CD4-positive, alpha-beta T cell treated with Interferon alpha-2 for 1 hour (primary cell): ENCODE measurements at places on chromosomes 16 and 17.

DNA sequence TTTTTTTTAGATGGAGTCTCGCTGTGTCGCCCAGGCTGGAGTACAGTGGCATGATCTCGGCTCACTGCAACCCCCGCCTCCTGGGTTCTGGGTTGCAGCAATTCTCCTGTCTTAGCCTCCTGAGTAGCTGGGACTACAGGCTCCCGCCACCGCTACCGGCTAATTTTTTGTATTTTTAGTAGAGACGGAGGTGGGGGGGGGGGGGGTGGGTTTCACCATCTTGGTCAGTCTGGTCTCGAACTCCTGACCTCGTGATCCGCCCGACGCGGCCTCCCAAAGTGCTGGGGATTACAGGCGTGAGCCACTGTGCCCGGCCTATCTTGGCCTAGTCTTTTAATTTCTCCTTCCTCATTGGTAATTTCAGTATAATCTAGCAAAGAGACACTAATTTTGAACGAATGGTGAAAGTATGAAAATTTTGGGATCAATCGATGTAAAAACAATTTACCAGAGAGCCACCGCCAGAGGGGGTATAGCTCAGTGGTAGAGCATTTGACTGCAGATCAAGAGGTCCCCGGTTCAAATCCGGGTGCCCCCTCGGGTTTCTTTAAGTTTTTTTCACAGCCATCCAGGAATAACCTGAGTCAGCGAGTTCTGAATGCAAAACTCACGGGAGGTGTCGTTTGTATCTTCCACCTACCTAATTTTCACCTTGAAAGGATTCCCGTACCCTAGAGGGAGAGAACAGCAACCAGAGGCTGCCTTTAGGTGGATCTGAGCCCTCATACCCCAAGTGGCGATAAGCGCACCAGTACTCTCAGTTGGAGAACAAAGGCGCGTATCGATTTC lies 2.5 kb upstream of the LASP1 start:
- peak; percentile 78 for DNase-seq

DNA sequence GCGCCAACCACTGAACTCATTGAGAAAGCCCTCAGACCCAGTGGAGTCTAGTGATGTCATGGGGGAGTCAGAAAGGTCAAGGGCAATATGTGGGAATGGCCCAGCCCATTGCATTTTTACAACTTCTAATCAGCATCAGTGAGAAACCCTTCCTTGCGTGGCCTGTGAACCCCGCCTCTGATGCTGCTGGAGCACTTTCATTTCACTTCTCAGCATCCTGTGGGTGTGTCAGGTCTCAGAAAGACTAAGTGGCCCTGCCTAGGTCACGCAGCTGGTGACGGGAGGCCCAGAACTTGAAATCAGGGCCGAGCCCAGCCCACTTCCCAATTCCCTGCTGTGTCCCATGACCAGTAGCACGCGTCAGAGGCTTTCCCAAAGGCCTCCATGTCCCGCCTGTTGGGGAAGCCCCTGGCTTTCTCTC lies 6.1 kb downstream of the DNAI2 start:
- DNase-seq: peak; percentile 89

DNA sequence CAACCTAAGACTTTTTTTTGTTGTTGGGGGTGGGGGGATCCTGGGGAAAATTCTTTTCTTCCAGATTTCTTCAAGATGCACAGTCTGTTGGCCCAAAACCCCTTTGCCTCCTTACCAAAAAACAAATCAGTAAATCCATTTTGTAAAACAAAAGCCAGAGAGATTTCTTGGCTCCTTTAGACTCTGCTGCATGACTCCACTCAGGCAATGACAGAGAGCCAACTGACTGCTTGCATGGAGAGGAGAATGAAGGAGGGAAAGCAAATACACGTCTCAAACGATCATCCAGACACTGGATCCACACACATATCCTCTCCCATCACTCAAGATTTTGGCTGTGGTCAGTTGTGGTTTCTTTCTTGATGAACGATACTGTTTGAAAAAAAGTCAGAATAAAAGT lies 13.8 kb downstream of the COPRS start:
- DNase-seq: no peak

GRCh38 chr16:29972500-29972899 lies 1.2 kb upstream of the TAOK2 start:
- DNase-seq: no peak

GRCh38 chr17:43644081-43644480 lies 17.6 kb downstream of the MEOX1 start:
- no peak for DNase-seq

GRCh38 chr16:2964475-2965336 lies 631 bp downstream of the KREMEN2 start:
- peak; percentile 76 for DNase-seq

DNA sequence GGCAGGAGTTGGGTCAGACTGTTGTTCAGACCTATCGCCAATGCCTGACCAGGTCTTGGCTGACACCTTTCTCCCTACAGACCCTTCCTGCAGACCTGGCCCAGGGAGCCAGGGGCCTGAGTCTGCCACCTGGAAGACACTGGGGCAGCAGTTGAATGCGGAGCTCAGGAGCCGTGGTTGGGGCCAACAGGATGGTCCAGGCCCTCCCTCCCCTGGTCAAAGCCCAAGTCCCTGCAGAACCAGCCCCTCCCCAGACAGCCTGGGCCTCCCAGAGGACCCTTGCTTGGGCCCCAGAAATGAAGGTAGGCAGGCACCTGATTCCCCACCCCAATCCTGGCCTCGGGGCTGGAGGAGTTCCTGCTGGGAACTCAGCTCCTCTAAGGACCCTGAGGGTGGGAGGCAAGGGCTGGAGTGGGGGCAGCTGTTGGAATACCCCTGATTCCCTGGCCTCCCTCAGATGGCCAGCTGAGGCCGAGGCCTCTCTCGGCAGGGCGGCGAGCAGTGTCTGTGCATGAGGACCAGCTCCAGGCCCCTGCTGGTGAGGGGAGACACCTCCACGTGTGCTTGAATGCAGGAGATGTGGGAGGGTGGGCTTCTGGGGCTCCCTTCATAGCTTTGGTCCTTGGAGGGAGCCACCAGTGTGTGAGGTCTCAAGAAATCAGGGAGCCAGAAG lies 3.6 kb downstream of the ACD start:
- DNase-seq: no peak

DNA sequence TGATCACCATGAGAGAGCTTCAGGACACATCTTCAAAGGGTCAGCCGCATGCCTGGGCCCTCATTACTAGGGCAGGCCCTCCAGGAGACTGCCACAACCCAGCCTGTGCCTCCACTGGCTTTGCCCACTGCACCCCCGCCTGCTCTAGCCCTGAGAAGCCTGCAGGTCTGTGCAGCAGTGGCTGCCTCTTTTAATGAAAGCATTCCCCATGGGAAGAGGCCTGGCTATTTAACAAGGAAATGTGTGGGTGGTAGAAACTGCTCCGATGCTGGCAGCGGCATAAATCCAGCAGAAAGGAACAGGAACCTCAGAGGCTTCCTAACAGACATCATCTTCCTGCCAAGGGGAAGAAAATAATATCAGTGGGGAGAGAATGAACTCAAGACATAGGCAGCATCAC lies 375 bp upstream of the KRT32 start:
- no peak for DNase-seq

DNA sequence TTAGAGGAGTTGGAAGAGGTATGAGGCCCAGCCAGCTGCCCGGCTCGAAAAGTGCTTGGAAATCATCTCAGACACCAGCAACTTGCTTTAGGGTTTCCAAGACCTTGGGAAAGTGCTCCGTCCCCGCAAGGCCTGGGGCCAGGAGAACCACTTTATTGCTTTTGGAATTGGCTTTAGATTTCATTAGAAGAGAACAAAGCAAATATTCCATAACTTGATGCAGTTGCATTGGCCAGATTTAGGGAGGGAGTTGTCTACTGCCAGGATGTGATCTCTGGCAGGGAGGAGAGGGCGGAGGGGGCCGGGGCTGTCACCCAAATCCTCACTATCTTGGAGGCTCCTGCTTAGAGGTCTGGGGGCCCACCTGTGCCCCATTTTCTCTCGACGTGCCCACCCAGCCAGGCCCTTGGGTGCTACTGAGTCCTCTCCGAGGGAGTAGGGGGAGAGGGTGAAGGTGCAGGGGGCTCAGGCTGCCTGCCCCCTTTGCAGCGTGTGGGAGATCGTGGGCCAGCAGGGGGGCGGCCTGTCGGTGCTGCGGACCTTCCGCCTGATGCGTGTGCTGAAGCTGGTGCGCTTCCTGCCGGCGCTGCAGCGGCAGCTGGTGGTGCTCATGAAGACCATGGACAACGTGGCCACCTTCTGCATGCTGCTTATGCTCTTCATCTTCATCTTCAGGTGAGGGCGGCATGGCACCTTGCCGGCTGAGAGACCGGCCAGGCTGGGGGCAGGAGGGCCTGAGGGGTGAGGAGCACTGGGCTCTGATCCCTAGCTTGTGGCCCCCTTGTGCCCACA lies 30.6 kb downstream of the CACNA1G start:
- DNase-seq: no peak

GRCh38 chr17:74373838-74374606 lies 6.7 kb downstream of the GPR142 start:
- DNase-seq: no peak

GRCh38 chr17:27612160-27612770 lies 18.7 kb upstream of the LGALS9 start:
- no peak for DNase-seq

DNA sequence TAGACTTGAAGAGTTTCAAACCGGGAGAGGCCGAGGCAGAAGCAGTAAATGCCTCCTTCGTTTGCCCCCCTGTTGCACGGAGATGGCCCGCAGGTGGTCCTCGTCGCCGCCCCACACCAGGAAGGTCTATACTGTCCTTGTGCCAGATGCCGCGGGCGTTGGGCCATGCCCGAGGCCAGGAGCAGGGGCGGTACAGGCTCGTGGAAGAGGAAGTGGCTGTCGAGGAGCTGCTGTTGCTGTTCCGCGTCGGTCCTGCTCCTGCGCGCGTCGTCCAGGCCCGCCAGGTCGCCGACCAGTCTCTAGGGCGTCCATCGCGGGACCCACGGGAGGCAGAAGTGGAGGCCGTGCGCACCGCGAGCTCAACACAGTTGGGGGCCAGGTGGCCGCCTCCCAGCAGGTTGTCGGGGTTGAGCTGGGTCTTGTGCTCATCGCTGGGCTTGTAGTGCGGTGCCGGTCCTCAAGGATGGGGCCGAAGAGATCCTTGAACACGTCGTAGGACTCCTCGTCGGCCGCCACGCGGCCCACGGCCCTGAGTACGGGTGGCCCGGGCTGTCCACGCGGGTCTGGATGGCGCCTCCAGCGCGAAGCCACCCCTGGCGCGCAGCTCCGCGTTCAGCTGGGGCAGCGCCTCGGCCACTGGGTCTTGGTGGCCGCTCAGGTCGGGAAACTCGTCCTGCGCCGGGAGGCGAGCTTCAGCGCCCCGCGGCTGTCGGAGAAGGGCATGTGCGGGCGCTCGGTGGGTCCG lies 13.1 kb upstream of the C16orf87 start:
- peak; percentile 23 for DNase-seq

DNA sequence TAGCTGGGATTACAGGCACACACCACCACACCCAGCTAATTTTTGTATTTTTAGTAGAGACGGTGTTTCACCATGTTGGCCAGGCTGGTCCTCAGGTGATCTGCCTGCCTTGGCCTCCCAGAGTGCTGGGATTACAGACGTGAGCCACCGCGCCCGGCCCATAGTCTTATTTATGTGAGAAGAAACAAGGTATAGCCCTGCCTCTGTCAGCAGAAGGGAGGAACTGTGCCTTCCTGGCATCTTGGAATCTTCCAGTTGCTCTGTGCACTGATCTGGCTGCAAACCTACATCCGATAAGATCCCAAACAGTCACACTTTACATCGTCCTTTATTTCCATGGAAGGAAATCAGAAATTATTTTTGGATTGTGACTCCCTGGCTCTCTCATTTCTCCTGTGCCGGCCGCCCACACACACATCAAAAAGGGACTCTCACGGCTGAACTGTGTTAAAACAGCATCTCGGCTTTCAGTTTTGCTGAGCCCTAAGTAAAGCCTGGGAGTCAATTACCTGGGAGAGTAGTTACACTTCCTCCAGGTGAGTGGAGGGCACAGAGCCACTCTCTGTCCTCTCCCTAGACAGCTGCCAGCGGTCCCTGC lies 23.3 kb downstream of the WIPI1 start:
- no peak for DNase-seq
